A673 (cell line): ENCODE measurements at places on chromosomes 12 and 14.

- DNase-seq, result no peak
Observed at GRCh38 chr14:89746135-89746534, 208.4 kb downstream of the EFCAB11 start.

DNA sequence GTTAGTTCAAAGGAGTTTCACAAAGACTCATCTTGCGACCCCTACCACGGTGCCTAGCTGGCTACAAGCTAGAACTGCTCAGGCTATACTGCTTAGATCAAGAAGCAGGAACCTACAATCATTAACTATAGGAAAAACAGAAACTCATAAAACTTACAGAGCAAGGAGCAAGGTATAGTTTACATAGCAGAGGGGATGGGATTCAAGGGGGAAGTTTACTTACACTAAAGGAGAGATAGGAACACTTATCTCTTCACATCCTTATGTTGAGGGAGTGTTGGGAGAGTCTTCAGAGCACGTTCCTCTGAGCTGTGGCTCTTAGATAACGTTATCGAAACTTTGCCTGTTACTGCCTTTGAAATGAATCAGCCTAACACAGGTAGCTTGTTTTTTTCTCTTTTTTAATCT lies 58.1 kb downstream of the FSCB start:
- DNase-seq, result no peak

- DNase-seq, result no peak
Observed at GRCh38 chr14:105143451-105144025, 25.0 kb downstream of the JAG2 start.

DNA sequence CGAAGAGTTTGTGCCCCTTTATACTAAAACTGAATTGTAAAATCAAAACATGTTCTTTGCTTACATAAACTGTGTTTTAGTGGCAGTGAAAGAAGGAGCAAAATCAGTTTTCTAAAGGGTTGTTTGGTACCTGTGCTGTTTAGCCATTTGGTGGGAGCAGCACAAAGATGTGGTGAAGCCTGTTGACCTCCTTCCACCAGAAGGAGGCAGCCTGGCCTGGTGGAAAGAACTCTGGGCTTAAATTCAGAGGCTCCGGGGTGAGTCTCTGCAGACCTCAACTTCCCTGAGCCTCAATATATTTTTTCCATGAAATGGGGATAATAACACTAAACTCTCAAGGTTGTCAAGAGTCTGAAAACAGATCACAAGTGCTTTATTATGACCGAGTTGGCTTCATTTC lies 502.5 kb downstream of the VRK1 start:
- peak; percentile 19 for DNase-seq

DNA sequence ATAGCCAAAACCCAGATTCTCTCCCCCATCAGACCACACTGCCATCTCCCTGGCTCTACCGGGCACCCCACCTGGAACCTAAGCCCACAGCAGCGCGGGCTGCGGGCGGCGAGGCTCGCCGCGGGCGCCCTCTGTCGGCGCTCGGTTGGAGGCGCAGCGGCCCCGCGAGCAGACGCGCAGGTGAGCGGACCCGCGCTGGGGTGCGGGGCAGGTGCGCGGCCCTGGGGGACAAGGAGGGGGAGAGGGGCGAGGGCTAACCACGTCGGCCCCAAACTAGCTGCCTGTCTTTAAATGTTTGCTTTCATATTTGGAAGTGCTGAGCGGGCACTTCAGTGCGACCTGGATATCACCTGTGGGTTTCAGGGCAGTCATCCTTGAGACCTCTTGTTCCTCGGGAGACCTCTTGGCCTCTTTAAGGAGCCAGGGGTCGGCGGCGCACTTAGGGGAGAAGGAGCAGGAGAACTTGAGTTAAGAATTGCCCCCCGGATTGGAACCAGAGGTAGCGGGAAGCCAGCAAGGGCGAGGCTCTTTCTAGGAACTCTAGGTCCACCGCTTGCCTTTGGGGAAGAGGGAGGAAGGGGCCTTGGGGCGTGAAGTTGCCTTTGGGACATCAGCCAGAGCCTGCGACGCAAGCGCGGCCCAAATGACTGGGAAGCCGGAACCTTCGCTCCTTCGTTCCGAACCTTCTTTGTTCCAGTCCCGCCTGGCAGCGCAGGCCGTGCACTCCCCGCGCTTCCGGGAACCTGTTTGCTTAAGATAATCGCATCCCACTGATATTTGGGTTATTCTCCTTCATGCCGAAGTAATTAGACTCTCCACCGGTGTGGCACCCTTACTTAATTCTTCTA lies 78.7 kb downstream of the NEDD1 start:
- DNase-seq, result peak; percentile 15

- no peak for DNase-seq
Observed at GRCh38 chr12:3046441-3047200, 30.6 kb upstream of the TSPAN9 start.

DNA sequence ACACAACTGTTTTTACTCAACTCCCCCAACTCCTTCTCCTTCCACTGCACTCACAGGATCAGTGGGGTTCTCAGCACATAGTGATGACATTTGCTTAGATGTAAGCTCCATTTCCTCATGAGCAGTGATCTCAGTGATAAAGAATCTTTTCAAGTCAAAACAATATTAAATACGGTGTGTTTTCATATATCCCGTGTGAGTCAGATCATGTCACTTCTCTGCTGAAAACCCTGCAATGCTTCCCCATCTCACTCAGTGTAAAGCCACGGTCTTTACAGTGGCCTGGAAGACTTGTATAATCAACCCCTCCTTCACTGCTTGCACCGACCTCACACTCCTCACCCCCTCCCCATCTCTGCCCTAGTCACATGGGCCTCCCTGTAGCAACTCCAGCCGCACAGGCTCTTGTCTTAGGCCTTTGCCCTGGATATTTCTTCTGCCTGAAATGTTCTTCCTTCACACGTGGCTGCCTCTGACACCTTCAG lies 149.7 kb upstream of the ARHGAP5 start:
- peak; percentile 18 for DNase-seq

DNA sequence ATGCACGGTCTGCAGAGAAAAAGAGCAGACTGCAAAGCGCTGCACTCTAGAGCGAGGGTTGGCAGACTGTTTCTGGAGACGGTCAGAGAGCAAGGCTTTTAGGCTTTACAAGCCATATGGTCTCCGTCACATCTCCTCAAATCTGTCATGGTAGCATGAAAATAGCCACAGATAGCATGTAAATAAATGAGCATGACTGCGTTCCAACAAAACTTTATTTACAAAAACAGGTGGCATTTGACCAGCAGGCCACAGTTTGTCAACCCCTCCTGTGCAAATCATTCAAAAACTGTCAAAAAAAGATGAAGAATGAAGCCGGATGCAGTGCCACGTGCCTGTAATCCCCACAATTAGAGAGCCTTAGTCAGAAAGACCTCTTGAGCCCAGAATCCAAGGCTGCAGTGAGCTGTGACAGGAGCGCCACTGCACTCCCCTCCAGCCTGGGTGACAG lies 18.9 kb downstream of the SYNE3 start:
- no peak for DNase-seq

GRCh38 chr14:104141621-104142091 lies 3.3 kb downstream of the KIF26A start:
- no peak for DNase-seq

- peak; percentile 9 for DNase-seq
Observed at GRCh38 chr14:55158412-55158811, 29.4 kb downstream of the LGALS3 start.

DNA sequence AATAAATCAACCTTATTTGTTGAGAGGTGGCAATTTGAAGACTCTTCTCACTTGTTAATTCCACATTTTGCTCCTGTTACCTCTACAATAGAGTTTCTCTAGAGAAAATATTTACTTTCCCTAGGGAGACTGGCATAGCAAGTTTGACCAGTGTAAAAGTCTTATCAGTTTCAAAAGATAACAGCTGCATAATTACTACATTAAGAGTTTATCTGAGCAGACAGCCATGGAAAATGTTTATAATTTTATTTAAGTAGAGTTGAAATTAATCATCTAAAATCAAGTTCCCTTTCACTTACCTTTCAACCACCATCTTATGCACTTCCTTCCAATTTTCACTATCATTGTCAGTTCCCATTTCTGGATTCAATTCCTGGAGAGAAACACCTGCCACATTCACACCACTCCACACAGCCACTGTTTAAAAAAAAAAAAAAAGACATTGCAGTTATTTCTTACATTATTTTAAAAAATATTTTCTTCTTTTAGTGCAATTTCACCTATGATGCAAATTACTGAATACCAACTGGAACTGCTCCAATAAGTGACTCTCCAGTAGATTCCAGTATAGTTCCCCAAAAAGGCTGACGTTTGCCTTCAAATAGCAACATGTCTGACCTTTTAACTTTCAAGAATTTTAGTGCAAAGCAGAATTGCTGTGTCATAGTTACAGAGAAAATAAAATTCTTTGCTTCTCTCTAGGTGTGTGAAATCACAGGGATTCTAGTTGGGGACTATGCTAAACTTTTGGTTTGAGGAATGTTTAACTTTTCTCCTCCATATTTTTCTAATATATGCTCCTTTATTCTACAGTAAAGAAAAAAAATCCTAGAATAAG lies 19.4 kb downstream of the LDHB start:
- DNase-seq, result no peak

- DNase-seq, result no peak
Observed at GRCh38 chr12:67716817-67717216, 68.3 kb downstream of the DYRK2 start.

- DNase-seq, result peak; percentile 55
Observed at GRCh38 chr14:69439521-69440270, 41.2 kb downstream of the SLC39A9 start.

GRCh38 chr14:75847584-75847983 lies 134.2 kb downstream of the TGFB3 start:
- DNase-seq, result no peak

GRCh38 chr14:100786131-100786530 lies 39.8 kb upstream of the MEG3 start:
- DNase-seq, result no peak

DNA sequence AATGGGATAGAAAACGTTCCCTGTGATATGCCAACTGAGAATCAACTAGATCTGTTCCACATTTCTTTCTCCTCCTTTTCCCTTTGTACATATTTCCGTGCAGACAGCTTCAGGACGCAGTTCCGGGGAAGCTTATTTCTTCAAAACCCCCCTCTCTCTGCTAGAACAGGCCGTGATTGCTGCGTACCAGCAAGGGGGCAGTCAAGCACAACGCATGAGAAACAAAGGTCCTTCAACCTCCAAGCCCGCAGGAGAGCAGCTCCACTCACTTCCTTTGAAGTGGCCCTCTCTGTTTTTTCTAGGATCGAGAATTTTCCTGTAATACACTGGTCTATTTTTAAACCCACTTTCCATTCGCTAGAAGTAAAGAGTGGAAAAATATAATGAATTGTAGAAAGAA lies 80.8 kb downstream of the ZNF664 start:
- DNase-seq, result peak; percentile 48

DNA sequence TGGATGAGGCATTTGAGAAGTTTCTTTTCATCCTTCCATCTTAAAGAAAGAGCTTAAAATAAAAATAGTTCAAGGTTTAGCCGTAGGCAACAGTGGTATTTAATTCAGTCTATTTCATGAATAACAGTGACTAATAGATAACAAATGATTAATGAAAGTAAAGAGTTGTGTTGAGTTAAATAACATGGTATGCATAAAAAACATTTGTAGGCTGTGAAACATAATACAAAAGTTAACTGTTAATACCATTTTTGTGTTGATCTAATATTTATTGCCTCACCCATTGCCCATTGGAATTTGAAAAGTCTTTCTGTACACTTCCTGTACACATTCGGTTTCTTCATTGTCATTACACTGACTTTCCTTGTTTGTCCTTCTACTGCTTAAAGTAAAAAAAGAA lies 108.6 kb upstream of the PDE3A start:
- DNase-seq, result no peak

GRCh38 chr12:69875416-69875935 lies 50.4 kb downstream of the MYRFL start:
- DNase-seq, result no peak

GRCh38 chr12:78951803-78952551 lies 87.4 kb downstream of the SYT1 start:
- peak; percentile 60 for DNase-seq

DNA sequence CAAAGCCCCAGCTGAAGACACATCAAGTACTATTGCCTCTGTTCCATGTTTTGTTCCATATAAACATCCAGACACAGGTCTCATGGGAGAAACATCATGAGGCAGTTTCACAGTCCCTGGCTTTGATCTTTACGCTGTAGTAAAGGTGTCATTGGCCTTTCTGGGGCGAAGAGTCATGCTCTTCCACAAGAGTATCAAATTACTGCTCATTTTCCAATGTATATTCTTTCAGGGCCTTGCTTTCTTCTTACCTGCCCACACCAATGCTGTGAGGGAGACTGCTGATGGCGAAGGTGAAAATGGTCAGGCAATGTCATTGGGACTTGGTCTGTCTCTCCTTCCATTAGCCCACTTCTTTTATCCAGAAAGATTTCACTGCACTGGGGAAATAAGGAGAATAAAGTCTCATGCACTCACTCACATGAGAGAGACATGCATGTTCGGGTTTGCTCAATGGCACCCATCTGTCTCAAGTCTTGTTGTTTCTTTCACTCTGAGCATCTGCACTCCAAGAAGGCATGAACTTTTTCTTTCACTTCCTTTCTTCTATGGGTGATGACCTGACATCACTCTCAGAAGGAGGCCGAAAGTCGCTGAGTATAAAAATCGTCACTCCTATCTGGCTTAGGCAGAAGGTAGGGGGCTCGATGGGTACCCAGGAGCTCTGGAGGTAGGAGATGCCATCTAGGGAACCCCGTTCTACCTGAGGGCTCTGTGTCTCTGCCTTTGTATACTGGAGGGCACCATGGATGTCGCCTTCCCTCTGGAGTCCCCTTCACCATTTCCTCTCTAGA lies 1.3 kb upstream of the JDP2 start:
- DNase-seq, result no peak

DNA sequence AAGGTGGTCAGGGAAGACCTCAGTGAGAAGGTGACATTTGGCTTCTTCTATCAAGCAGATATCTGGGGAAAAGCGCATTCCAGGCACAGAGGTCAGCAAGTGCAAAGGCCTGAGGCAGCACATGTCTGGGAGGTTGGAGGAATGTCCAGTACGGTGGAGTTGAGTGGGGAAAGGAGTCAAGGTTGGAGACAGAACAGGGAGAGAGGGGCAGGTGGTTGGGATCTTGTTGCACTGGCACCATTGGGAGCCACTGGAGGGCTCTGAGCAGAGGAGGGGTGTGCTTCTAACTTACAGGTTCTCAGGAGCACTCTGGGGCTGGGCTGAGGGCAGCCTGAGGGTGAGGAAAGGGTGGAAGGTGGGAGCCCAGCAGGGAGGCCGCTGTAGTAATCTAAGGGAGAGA lies 52.1 kb downstream of the EID3 start:
- DNase-seq, result no peak

GRCh38 chr12:49198431-49199155 lies 9.7 kb upstream of the TUBA1A start:
- peak; percentile 34 for DNase-seq

DNA sequence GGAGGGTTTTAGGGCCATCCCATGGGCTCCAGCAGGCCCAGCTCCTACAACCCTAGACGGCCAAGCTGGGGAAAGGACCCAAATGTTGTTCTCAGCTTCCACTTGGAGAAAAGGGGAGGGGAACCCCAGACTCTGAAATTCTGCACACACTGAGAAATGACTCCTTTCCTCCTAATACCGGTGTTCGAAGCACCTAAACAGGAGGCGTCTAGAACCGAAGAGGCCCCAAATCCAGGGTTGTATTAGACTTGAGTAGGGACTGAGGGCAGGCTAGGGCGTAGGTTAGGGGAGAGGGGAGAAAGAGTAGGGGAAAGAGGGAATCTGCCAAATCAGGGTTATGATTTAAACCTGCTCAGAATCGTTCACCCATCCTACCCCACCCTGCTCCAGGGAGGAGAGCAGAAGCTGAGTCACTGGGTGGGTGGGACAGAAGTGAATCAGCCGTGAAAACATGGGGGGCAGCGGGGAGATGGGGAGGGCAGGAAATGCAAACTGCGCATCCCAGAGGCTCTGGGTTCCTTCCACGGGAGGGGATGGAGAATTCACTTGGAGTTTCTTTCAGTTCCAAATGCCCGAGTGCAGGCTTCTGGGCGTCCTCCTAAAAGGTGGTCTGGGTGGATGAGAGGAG lies 1.0 kb downstream of the IGFBP6 start:
- DNase-seq, result peak; percentile 65
